Smooth muscle cell of the pulmonary artery (primary cell): ENCODE measurements at places on chromosomes 5 and 9. TPM values are rescaled to one million over a fixed set of nuclear protein-coding genes. Genes with fewer than 3 reads are reported as not detected.

PMPCA gene
- 39.4 and 45.8 TPM in 2 replicates for total RNA-seq

ZNF483 gene
- 1.1 and 1.6 TPM in 2 replicates for total RNA-seq

TUSC1 gene
- 9.4 and 10.0 TPM in 2 replicates for total RNA-seq

CD274 gene
- total RNA-seq = 4.8 and 8.8 TPM in 2 replicates

LCN15 gene
- total RNA-seq = not detected in 2 replicates

N4BP3 gene
- total RNA-seq = 0.13 and 0.20 TPM in 2 replicates

ADCY2 gene
- total RNA-seq = 0.07 TPM in 1 of 2 replicates, not detected in the other

OR5C1 gene
- not detected in 2 replicates for total RNA-seq

MARCOL gene
- total RNA-seq = not detected in 2 replicates

DIPK1B gene
- total RNA-seq = 2.9 and 3.8 TPM in 2 replicates

PPIC gene
- total RNA-seq = 77.2 and 93.4 TPM in 2 replicates

TMEM232 gene
- total RNA-seq = 0.79 and 3.3 TPM in 2 replicates

C1QTNF3 gene
- 1.2 and 1.7 TPM in 2 replicates for total RNA-seq

C9 gene
- total RNA-seq = not detected in 2 replicates

AGXT2 gene
- total RNA-seq = not detected in 2 replicates

SIT1 gene
- total RNA-seq = 0.07 TPM in 1 of 2 replicates, not detected in the other

HK3 gene
- not detected in 2 replicates for total RNA-seq

FOXD4L3 gene
- total RNA-seq = 0.07 and 0.10 TPM in 2 replicates

OGN gene
- 12.8 and 24.7 TPM in 2 replicates for total RNA-seq

SLCO6A1 gene
- total RNA-seq = not detected in 2 replicates

DIRAS2 gene
- total RNA-seq = 0.03 and 0.33 TPM in 2 replicates

SNCAIP gene
- 0.13 and 1.2 TPM in 2 replicates for total RNA-seq

ANGPTL2 gene
- total RNA-seq = 43.4 and 104 TPM in 2 replicates

PCDHGB5 gene
- 34.3 and 47.0 TPM in 2 replicates for total RNA-seq

RASEF gene
- 0.07 TPM in 2 replicates for total RNA-seq

MCTP1 gene
- total RNA-seq = 1.3 and 11.0 TPM in 2 replicates

TAS2R1 gene
- total RNA-seq = not detected in 2 replicates

HAVCR1 gene
- total RNA-seq = not detected in 2 replicates

TXNDC8 gene
- total RNA-seq = not detected in 2 replicates

AHRR gene
- 18.0 and 45.2 TPM in 2 replicates for total RNA-seq

GABRP gene
- total RNA-seq = not detected in 2 replicates

GMCL2 gene
- total RNA-seq = not detected in 2 replicates

CFAP77 gene
- 0.13 TPM in 2 replicates for total RNA-seq

RGS7BP gene
- 6.1 and 6.2 TPM in 2 replicates for total RNA-seq

SLC6A3 gene
- not detected in 2 replicates for total RNA-seq

FCN2 gene
- not detected in 2 replicates for total RNA-seq

ZNF879 gene
- 4.1 and 4.6 TPM in 2 replicates for total RNA-seq

ACSL6 gene
- 0.17 TPM in 1 of 2 replicates, not detected in the other for total RNA-seq

ADAMTS16 gene
- not detected in 2 replicates for total RNA-seq

SEC16A gene
- 47.1 and 51.4 TPM in 2 replicates for total RNA-seq
